Stimulated activated CD4-positive, alpha-beta T cell treated with anti-CD3 and anti-CD28 coated beads, Interleukin-1b, Interleukin-23, amount 100 ng/mL, for 1 hour (primary cell): ENCODE measurements at places on chromosomes 2 and 18.

GRCh38 chr2:214104967-214105366 lies 305.9 kb upstream of the VWC2L start:
- DNase-seq: no peak

- DNase-seq: no peak
These were observed 122.1 kb upstream of the HS6ST1 start for GRCh38 chr2:128440666-128441340.

DNA sequence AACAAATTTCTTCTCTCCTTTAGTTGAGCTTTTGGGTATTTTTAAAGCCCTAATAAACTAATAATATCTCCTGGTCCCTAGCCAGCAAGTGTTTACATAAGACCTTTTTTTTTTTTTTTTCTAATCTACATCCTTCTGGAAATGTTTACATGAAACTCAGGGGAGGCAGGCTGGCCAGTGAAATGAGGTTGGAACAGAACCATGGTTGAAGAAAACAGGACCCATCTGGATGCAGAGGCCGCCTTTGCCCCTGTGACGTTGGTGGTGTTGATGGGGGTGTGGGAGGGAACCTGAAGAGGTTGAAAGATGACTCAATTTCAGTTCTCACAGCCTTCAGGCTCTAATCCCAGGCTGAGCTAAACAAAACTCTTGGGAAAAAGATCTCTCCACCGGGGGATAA lies 118.5 kb downstream of the NRP2 start:
- DNase-seq: no peak

- DNase-seq: no peak
These were observed 14.5 kb downstream of the ATG16L1 start for GRCh38 chr2:233265899-233266431.

- no peak for DNase-seq
These were observed 22.6 kb upstream of the CALCRL start for GRCh38 chr2:187470698-187471097.

- DNase-seq: no peak
These were observed 70.5 kb upstream of the ZNF516 start for GRCh38 chr18:76565238-76566173.

- DNase-seq: no peak
These were observed 19.7 kb upstream of the RNF152 start for GRCh38 chr18:61912476-61912875.

DNA sequence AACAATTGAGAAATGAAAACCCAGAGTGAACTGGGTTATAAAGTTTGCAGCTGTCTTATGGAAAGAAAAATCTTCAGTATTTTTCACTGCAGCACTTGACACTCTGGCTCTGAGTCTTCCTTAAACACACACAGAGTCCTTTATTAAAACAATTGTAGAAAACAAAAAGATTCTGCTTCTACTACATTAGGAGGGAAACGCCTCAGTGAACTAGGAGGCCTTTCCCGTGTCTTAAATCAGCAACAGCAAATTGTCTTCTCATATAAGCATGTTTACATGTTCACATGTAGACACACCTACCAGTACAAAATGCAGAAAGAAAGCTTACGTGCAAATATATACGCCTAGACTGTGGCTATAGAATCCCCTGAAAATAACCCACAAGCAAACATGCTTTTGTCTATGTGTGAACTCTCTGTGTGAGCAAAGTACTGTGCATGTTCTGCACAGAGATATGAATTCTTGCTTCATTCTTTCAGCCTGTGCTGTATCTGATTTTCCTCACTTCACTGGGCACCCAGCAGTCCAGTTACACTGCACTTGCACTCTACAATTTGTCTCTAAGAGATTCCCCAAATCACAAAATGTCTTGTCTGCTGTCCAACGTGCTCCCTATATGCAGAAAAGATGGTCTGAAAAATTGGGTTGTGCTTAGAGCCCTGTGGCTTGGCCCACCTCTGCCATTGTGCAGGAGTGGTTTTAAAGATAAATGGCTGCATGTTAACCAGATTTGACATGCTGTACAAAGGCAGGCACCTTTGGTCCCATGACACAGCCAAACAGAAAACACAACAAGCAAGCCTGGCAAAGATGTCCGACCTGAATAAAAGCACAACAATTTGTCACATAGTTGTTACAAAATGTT lies 24.5 kb downstream of the ZEB2 start:
- no peak for DNase-seq

DNA sequence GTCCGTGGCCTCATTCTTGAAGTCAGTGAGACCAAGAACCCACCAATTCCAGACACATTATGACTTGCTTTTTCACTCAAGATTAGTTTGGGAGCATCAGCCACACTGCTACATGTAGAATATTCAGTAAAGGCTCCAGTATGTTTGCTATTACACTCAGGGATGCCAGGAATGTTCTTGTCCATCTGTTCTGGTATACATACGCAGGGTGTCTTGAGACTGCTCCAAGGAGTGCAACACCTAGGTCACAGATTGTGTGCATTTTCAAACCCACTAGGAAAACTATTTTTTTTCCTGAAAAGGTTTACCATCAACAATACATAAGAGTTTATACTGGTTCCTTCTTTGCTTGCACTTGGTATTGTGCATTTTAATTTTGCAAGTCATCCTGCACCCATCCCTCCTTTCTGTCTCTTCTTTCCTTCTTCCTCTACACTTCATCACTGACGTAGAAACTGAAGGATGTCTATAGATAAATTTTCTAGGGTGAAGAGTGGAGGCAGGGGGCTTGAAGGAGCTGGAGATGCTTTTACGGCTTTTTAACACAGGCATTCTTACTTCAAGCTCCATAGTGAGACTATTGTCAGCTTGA lies 35.3 kb upstream of the MAP2 start:
- no peak for DNase-seq

- no peak for DNase-seq
These were observed 11.2 kb downstream of the GRP start for GRCh38 chr18:59231114-59231513.
